ENCODE measurements at places on chromosomes 1 and 21. TPM values are rescaled to one million over a fixed set of nuclear protein-coding genes. Genes with fewer than 3 reads are reported as not detected.

GRCh38 chr1:64107118-64107519, 96.3 kb upstream of the UBE2U start:
- DNase-seq, result no peak

DNA sequence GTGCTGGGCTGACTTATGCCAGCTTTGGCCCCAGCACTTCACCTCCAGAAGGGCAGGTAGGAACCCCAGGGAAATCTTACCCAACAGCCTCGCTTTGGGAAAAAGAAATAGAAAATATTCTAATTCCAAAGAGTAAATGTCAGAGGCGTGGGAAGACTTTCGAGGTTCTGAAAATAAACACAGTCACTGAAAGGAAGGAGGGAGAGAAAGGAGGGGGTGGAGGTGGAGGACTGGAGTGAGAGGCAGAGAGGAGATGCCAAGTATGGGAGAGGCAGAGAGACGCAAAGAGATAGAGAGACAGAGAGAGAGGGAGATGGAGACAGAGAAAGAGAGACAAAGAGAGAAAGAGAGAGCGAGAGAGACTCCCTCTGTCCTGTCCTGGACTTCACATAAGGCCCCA, 395.0 kb downstream of the PTPRU start:
- DNase-seq, result peak; percentile 1

DNA sequence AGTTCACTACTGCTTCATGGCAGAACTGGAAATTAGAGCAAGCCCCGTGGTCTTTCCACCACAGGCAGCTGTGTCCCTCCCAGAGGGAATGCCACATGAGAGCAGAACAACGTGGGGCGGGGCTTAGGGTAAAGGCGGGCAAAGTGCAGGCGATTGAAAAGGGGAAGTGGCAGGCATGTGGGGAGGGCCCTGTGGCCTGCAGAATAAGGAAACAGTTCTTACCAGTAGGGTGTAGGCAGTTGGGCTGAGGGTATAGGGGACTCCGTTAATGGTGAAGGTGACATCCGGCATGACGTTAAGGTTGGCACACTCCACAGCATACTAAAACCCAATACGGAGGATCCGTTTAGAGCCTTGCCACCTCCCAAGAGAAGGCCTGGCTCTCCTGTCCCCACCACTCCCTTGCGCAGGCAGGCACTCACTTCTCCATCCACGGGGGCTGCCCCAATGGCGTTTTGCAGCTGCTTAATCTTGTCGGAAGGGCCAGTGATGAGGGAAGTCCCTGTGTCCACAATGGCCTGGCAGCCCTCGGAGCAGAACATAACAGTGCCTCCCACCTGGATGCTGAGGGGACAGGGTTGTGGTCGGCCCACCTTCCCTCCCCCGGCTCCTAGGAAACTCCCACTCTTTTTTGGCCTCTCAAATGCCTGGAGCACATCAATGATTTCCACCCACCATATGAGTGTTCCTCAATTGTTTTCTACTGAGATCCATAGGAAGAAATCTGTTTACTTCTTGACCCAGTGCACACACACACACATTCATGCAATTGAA, 9.1 kb upstream of the RAB7B start:
- DNase-seq, result peak; percentile 35

Gene SPAG17
- polyA plus RNA-seq, result 4.9 TPM

DNA sequence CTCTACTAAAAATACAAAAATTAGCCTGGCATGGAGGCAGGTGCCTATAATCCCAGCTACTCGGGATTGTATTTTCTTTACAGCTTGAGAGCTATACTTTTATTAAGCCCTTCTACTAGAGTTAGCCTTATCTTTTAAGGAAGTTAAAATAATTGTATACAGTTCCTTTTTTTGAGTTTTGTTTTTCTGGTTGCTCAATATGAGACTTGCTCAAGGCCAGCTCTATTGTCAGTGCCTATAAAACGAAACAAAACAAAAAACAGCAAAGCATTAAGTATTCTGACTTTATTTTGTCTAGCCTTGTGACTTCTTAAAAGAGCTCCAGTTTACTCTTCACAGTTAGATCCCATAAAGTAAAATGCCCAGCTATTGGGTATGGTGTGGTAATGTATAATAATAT, 17.2 kb downstream of the PKN2 start:
- DNase-seq, result peak; percentile 55

Gene NMNAT2
- 0.10 TPM for polyA plus RNA-seq

- no peak for DNase-seq
Observed at GRCh38 chr21:40331804-40332203, 464.6 kb downstream of the PCP4 start.

Data from lung (tissue), 17 donors.